A375 (cell line): ENCODE measurements at places on chromosomes 1 and 21. TPM values are rescaled to one million over a fixed set of nuclear protein-coding genes. Genes with fewer than 3 reads are reported as not detected.

Gene CLCNKA
- not detected in 2 replicates for total RNA-seq

Gene MFN2
- total RNA-seq: 55.5 and 58.3 TPM in 2 replicates

Gene NES
- 47.5 and 50.1 TPM in 2 replicates for total RNA-seq

Gene GREM2
- not detected in 2 replicates for total RNA-seq

Gene MAP10
- 0.49 and 0.56 TPM in 2 replicates for total RNA-seq

Gene CTSS
- total RNA-seq: 1.5 and 1.7 TPM in 2 replicates

Gene PYGO2
- total RNA-seq: 31.9 and 39.8 TPM in 2 replicates

Gene NR5A2
- 0.37 and 0.60 TPM in 2 replicates for total RNA-seq
